Activated CD4-positive, alpha-beta T cell treated with anti-CD3 and anti-CD28 coated beads for 4 hours (primary cell): ENCODE measurements at places on chromosomes 7 and 10.

DNA sequence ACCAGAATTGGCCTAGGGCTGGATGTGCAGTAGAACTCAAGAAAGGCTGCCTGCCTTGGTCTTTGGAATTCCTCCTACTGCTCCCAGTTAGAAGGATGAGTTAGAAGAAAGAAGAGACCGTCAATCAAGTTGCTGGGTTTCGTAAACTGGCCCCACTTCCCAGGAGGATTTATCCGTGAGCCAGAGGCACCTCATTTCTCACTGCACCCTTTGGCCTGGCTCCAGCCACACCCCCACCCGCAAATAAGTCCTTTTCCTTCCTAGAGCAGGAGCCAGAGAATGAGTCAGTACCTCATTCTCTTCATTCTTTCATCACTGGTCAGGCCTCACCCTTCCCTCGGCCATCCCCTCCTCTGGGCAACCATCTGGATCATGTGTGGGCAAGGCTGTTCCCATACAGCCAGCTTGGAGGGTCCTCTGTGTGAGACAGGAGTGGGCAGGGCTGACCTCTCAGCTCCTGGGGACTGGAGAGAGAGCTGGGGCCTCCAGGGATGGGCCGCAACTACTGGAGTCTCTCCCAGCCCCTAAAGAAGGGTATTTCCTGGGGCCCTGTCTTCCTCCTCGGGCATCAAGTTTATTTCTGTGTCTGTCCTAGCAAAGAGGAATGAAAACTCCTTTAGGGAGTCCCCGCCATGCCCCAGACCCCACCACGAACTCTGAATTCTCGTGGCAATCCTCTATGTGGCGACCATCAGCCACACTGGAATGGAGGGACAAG, 87.2 kb upstream of the DUSP5 start:
- DNase-seq: no peak

GRCh38 chr7:4911111-4911828, 27.8 kb upstream of the RADIL start:
- DNase-seq: no peak

GRCh38 chr10:90588222-90588621, 269.6 kb downstream of the HTR7 start:
- DNase-seq: no peak

DNA sequence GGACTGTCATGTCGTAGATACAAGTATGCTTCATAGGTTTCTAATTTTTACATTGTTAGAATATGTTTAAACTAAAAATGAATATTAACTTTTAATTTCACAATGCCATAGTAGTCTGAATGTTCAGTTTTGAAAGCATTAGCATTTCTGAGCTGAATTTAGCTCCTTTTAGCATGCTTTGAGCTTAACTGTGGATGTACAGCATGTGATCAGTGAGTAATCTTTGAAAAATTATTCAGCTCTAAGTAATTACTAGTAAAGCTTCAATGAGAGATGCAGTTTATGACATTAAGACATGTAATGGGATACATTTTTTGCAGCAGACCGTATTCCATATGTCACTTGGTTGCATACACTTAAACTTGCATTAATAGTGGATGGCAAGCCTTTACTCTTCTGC, 114.1 kb upstream of the WNT16 start:
- no peak for DNase-seq

DNA sequence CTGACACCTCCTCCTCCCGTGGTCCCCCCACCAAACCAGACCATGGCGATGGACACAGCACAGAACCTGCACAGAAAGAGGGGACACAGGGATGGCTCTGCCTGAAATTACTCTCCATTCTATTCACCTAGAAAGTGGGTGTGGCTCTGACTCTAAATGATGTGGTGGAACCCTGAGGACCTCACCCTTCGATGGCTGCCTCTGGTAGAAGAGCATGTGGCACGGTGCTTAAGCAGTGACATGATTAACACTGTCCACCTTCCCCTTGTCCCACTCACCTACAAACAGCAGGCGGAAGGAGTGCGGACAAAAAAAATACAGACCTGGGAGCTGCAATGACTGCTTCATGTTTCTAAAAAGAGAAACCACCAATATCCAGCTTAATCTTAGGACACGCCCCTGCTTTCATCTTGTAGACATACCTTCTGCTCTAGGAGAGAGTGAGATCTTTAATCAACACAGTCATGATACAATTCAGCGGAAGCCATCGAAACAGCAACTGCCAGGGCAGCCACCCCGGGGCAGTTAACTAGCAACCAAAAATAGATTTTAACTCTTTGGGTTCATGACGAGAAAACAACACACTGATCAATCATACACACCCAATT, 11.4 kb downstream of the JCAD start:
- no peak for DNase-seq

DNA sequence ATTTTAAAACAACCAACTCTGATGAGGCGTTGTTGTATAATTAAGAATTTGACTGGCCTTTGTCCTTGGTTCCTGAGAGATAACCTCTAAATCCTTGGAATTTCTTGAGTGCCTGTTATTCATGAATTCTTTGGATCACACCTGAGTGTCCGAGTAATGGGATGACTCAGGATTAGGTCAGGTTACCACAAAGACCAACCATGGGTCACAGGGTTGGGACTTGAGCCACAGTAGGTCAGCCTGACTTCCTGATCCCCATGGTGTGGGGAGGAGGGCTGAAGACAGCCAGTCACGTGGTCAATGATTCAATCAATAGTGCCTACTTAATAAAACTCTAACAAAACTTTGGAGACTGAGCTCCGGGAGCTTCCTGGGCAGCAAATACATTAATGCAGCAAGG, 192.5 kb downstream of the GFRA1 start:
- DNase-seq: no peak

GRCh38 chr10:101783736-101784118, 481 bp upstream of the NPM3 start:
- DNase-seq: no peak

GRCh38 chr10:61157182-61157581, 213.2 kb upstream of the RHOBTB1 start:
- DNase-seq: no peak

DNA sequence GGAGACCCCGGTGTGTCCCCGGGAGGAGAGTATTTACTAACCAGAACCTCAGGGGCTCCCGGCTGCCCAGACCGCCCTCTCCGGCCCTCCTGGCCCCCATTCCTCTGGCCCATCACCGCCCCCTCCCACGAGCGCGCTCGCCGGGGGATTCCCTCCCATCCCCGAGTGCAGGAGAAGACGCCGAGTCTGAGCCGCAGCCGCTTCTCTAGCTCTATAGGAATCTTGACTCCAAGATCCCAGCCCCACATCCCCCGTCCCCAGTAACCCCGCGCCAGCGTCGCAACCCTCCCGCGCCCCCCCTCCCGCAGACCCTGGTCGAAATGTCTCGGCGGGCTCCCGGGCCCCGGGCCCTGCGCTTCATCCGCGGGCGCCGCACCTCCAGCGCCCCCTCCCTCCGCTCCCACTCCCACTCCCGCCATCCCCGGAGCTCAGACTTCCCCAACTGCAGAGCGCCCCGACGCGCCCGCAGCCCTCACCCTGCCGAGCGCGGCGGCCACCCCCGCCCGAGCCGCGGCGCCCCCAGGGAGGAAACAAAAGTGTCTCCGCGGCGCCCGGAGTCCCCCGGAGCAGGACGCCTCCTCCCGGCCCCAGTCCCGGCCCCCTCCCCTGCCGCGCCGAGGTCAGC, 541 bp downstream of the ELMO1 start:
- DNase-seq: peak; percentile 54

DNA sequence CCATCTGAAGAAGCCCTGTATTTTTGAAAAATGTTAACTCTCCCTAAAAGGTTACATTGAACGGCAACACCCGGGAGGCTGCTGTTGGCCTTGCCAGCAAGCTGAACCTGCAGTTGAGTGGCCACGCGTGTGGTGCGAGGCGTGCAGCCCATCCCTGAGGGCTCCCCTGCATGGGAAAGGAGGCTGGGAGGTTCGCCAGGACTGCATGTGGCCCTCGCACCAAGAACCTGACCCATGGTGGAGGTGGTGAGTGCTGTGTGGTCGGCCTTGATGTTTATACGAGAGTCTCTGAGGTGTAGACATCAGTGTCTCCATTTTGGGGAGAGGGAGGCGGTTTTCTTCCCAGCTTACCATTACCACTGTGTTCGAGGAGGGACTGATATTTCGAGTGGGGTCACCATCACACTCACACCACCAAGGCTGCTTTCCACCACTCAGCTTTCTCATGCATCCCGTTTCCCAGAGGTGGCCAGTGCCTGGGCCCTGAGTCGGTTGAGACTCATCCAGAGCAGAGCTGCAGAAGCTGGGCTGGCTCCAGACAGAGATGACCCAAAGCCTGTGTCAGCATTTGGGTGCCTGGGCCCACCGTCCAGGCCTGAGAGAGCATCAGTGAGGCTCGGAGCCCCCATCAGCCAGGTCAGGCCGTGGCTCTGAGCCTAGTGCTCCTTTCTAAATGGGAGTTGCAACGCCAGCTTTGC, 222.6 kb downstream of the EBF3 start:
- DNase-seq: no peak

- DNase-seq: no peak
These were observed 98.1 kb downstream of the PARD3 start for GRCh38 chr10:34716958-34717357.

DNA sequence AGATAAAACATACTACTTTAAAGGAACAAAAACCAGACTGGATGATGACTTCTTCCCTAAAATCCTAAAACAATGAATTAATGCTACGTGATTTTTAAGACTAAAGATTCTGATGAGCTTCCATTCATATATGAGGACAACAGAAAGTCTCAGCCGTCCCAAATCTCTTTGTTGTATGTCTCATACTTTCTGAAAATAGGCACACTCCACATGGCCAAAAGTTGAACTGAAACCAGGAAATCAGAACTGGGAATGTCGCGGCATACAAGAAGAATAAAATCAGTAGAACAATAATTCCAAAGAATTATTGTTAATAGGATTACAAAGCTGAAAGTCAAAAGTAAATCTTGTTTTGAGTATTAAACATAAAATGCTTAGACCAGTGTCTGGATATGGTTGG, 195.4 kb upstream of the GHITM start:
- no peak for DNase-seq

- DNase-seq: no peak
These were observed 56.3 kb upstream of the TMEM72 start for GRCh38 chr10:44854693-44855350.

DNA sequence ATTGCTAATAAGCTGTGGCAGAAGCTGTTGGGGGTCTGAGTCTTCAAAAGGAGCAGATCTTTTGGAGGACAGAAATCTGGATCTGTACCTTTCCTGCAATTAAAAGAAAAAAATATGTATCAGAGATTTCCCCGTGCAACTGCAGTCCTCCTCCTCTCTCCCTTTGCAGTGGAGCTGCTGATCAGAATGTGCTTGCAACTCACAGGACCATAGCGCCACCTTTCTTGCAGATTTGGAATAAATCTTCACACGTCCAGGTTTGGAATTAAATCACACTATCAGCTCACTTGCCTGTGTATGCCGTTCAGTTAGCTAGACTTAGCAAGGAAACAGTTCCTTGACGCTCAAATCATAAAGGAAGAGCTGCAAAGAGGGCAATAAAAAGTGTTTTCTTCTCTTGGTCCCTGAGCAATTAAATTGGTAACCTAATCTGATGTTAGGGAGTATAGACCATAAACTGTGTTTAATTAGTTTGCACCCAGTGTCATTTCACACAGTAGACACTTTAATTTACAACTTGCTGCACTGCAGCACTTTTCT, 77.4 kb downstream of the PON1 start:
- no peak for DNase-seq

GRCh38 chr10:28442403-28442802, 90.5 kb upstream of the WAC start:
- DNase-seq: no peak

DNA sequence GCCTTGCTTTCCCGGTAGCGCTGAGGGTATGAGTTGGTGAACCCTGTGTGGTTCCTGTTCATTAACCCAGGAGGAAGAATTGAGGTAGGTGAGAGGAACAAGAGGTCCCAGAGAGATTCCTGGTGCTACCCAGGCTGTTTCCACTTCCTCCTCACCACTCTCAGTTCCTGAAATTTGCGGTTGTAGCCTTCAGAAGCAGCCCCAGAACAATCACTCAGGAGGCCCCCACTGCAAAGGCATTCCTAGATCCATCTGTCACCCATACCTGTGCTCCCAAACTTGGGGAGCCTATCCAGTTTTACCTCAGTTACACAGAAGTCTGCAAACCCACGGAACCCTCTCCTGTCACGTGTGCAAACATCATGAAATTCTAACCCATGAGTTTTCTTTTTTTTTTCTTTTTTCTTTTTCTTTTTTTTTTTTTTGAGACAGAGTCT, 9.0 kb upstream of the PIP4K2A start:
- no peak for DNase-seq

- DNase-seq: no peak
These were observed 92.1 kb upstream of the CXCL12 start for GRCh38 chr10:44477046-44477425.

- DNase-seq: no peak
These were observed 55.3 kb upstream of the KAT6B start for GRCh38 chr10:74771054-74771453.

GRCh38 chr7:31054608-31055278, 2.6 kb downstream of the ADCYAP1R1 start:
- no peak for DNase-seq

DNA sequence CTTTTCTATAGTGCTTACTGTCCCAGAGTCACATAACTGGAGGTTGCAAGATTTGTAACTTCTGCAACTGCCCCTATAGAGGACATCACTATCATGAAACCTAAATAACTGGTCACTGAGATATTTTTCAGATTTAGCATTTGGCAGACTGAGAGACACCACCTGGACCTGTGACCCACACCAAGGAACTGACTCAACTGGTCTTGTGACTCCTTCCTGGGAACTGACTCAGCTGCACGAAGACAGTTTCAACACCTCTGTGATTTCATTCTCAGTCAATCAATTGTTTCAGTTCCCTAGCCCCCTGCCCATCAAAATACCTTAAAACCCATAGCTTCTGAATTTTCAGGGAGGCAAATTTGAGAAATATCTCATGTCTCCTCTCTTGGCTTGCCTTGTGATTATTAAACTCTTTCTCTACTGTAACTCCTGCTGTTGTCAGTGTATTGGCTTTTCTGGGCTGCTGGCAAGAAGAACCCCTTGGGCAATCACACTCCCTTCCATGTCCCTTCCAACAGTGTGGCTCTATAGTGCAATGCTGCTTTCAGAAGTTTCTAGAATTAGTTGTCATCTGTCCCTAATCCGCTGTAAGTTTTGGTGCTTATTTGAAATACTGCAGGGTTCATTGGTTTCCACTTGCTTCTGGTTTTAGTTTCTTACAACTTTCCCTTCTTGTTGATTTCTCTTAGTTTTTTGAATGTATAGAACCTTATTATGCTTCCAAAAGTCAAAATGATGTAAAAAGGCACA, 127.8 kb upstream of the ADCY1 start:
- no peak for DNase-seq

- peak; percentile 11 for DNase-seq
These were observed 14.1 kb upstream of the AKR1B10 start for GRCh38 chr7:134513169-134513752.

- DNase-seq: no peak
These were observed 216.3 kb downstream of the USP6NL start for GRCh38 chr10:11395161-11395560.
